ENCODE measurements at places on chromosomes 3 and 15.
A peak's percentile ranks its signal among the peaks of the same experiment; 100 is the strongest.

GRCh38 chr3:111601810-111602209 lies 6.7 kb upstream of the ZBED2 start:
- no peak for DNase-seq

GRCh38 chr3:187932530-187932929 lies 187.3 kb upstream of the BCL6 start:
- no peak for DNase-seq

DNA sequence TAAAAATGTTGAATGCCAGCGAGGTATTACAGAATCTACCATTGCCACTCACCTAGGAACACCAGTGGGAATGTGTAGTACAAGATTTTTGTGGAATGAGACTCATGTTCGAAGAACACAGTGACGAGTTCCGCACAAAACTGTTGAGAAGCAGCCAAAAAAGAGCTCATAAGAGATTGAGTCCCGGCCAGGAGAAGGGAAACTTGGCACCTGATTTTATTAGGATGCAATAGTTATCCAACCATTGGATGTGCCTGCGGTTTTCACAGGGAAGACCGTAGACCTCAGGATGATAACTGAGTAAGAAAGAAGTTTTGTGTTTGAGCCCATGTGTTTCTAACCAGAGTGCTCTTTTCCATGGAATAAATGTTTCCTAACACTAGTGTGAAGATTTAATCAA lies 88.9 kb downstream of the PTPRG start:
- DNase-seq, result no peak

DNA sequence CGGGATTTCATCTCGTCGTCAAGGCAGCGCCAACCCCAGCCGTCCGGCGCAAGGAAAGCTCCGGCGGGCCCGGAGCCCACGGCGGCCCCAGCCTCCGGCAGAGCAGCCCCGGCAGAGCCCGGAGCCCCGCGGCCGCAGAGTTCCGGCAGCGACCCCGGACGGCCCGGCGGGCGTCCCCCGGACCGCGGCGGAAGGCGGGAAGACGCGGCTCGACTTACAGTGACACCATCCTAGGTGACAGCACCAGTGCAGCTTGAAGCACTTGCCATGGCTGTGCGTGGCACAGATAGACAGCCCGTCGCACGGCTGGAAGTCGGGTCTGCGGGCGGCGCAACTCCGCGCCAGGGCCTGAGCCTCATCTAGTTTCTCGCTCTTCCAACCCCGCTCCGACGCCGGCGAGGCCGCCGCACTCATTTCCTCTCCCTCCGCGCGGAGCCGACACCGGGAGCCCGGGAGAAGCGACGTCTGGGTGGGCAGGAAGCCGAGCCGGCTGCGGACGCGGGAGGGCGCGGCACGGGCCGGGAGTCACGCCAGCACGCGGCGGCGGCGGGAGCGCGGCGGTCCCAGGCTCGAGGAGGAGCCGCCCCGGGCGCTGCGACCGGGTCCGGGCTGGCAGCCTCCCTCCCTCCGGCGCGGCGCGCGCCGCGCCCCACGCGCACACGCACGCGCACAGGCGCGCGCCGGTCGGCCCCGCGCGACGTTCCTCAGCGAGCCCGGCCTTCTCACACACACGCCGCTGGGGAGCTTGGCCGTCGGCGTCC lies at the start of gene C3orf70:
TSS of gene C3orf70 (minus strand) at position 651 of the 761 bp plus-strand sequence. CDS start at position 414, 237 bp downstream.
- no peak for DNase-seq

GRCh38 chr15:73934281-73934680 lies 8.0 kb downstream of the LOXL1 start:
- no peak for DNase-seq

GRCh38 chr15:89496155-89497098 lies at the start of gene RHCG:
Gene RHCG (minus strand): TSS chr15:89496583. CDS start chr15:89496544, 39 bp downstream.
- no peak for DNase-seq

- DNase-seq, result no peak
Observed at GRCh38 chr3:117814975-117815374, 1105.4 kb downstream of the TUSC7 start.

GRCh38 chr3:140386357-140387100 lies 291.3 kb upstream of the TRIM42 start:
- DNase-seq, result no peak

- DNase-seq, result no peak
Observed at GRCh38 chr3:113377158-113377557, 64.1 kb downstream of the CFAP44 start.

DNA sequence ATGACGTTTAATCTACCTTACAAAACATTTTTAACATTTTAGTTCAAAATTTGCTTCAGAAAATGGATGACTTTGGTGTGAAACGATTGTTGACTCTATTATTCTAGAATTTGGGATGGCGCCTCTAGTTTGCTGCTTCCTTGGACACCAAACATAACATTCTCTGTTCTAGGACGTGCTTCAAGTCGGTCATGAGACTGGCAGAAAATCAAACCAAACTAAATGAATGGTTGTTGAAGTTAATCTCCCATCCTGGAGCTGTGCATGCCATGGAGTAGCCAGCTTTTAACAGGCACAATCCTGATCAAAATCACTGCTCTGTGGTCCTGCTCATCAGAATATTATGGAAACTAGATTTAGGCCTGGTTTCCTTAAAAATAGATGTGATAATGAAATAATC lies 9.6 kb upstream of the LRRFIP2 start:
- no peak for DNase-seq

GRCh38 chr15:98025237-98025636 lies 64.7 kb downstream of the ARRDC4 start:
- no peak for DNase-seq

- peak; percentile 72 for DNase-seq
Observed at GRCh38 chr15:31024330-31024729, 32.9 kb upstream of the MTMR10 start.

- no peak for DNase-seq
Observed at GRCh38 chr3:51798411-51798963, 19.4 kb upstream of the IQCF6 start.

DNA sequence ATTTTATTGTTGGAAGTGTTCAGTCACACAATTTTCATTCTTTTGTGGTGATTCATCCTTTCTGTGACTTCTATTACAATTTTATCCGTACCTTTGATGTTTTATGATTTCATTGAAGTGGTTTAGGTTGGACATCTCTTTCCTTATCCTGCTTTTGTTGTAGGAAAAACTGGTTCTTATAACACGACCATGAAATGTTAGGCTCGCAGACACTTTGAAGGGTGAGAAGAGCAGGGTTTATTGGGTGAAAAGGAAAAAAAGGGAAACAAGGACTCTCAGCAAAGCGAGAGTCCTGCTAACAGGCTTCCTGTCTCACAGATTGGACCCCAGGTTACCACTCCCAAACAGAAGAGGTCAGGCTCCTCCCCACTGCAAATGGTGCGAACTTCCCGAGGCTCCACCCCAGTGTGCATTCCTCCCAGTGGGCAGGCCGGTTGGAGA lies 257.4 kb downstream of the STXBP5L start:
- DNase-seq, result no peak

DNA sequence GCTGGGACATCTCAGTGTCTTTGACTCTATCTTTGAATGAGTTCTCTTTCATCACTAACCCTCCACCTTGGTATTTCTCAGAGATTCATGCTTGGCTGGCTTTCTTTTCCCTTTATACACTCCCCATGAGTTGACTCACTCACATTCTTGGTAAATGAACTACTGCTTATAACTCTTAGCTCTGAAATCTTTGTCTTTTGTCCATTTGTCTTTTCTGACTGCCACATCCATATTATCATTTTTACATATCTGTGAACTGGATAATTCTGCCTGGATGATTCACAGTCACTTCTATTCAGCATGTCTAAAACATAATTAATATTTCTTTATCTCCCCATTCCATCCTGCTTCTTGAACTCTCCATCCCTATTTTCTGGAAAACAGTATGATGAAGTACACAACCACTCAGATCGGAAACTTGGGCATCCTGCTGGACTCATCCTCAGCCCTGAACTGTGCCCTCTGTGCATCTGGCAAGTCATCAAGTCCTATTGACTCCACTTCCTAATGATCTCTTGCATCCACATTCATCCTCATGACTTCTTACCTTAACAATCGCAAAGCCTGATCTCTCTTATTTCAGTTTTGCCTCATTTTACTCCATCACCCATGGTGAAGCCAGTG lies 66.9 kb downstream of the KCNAB1 start:
- peak; percentile 33 for DNase-seq

DNA sequence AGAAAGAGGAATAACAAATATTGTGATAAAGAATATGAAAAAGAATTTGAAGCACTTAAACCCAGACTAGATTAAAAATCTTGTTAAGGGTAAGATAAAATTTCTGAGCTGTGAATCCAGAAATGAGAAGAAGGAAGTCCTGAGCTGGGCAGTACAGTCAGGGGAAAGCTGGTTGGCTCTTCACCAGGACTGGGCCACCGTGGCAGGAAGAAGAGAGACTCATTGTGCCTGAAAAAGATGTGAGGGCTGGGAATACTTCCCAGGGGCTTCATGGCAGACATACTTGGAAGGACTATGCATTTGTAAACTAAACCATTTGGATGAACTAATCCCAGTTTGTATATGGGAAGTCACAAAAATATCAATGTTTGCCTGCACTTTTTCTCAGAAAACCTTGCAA lies 28.5 kb upstream of the MYO5C start:
- no peak for DNase-seq

- no peak for DNase-seq
Observed at GRCh38 chr15:67176195-67176971, 78.1 kb downstream of the AAGAB start.

DNA sequence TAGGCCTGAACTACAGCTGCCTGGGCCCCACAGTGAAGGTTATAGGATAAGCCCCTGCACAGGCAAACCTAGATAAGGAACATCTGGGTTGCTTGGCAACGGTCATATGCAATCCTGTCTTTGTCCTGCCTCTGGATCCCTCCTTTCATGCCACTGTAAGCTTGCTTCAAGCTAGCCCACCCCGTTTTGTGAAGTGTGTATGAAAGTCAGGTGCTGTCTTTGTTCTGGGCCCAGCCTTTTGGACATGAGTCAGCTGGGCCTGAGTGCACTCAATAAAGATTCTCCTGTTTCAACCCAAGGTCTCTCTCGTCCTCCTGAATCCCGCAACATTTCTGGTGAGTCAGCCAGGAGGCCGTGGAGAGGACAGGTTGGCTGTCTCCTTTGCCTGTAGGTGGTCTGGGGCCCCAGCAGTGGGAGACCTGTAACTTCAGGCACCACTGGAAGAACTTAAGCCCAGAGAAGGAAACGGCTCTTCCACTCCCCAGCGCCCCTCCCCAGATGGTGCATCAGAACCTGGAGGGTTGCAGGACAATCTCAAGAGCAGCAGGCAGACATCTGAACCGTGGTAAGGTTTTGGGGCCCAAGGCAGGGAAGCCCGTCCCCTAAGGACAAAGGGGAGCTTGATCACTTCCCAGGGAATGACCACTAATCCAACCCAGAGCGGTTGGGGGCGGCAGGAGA lies 8.3 kb upstream of the SLC9C1 start:
- no peak for DNase-seq

- no peak for DNase-seq
Observed at GRCh38 chr3:45498532-45498931, 96.0 kb upstream of the LIMD1 start.

- DNase-seq, result no peak
Observed at GRCh38 chr3:115503394-115503793, 119.9 kb upstream of the GAP43 start.

DNA sequence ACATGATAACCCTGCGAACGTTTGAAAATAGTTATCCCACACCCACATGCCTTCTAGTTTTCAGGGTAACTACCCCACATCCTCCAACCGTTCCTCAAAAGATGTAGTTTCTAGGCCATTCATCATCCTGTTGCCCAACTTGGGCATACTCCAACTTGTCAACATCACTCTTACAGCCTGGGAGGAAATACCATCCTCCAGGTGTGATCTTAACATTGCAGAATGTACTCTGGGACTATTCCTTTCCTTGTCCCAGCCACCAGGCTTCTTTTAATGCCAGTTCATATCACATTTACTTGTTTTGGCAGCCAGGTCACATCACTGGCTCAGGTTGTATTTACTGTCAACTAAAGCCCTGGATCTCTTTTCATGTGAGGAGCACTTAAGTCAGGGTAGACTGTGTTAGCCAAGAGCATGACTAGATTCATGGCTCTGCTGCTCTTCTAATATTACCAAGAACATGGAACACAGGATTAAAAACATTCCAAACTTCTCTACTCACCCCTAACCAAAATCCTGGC lies 4.0 kb upstream of the DENND6A start:
- no peak for DNase-seq

- DNase-seq, result peak; percentile 9
Observed at GRCh38 chr15:51144021-51144532, 49.4 kb upstream of the TNFAIP8L3 start.

- no peak for DNase-seq
Observed at GRCh38 chr3:83317605-83318004, 1556.2 kb upstream of the GBE1 start.

GRCh38 chr3:108022256-108023150 lies 68.3 kb downstream of the CD47 start:
- DNase-seq, result no peak

DNA sequence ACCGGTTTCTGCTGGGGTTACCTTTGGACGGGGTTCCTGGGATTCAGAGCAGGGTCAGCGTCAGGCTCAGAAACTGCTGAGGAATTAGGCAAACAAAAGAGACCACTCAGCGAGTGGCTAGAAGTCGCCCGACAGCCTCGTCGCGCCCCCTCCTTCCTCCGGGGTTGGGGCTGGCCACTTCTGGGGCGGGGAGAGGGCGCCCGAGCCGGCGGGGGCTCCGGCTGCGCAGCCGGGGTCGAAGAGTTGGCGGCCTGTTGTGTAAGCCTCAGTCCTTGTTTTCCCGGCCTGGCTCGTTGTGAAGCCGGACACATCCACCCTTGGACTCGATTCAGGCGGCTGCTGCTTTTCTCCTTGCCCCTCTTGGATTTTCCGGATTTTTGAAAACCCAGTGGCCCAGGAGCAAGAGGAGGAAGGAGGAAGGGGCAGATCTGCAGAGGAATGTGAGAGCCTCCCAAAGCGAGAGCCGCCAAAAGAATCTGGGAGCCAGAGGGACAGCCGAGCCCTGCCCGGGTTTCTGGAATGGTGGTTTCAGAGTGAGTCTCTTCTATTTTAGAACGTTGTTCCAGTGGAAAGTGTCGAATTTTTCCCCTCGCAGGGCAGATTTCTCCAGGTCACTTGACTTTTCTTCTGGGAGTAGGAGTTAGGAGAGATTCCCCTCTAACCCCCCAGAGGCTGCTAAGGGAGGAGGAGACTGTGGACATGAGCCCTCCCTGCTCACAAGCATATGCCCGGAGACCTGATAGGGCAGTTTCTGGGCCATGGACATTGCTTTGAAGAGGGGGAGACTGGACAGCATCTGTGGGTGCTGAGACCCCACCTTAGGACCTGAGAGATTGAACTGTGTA lies 666 bp downstream of the SNX33 start:
- DNase-seq, result no peak

- DNase-seq, result no peak
Observed at GRCh38 chr15:64521726-64522164, 61.4 kb downstream of the ZNF609 start.
